ENCODE measurements at places on chromosomes 7 and 10.

DNA sequence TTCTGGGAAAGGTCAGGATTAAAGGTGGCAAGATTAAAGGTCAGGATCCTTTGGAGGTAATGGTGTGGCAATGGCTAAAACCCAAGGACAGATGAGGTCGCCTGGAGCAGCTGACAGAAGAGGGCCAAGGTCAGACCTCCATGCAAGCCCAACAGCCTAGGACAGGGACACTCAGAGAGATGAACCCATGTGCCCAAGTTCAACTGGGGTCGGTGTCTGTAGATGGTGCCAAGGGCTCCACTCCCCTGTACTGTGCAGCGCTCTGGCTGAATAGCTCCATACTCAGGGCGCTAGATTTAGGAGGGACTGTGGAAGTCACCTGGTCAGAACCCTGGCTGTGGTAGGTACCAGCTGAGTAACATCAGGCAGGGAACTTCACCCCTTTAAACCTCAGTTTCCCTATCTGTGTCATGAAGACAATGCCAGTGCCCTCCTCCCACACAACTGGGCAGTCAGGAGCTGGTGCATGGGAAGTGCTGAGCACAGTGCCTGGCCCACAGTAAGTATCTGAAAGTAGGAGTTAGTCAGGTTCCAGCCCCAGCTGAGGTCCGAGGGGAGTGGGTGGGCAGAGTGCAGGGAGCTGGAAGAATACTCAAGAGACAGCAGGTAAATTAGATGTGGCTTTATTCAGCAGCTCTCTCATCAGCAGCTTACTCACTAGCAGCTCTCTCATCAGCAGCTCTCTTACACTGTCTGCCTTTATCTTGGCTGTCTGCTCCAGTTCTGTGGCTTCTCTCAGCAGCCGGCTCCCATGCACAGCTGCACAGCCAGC lies 327.1 kb downstream of the GLRX3 start:
- DNase-seq, result no peak

DNA sequence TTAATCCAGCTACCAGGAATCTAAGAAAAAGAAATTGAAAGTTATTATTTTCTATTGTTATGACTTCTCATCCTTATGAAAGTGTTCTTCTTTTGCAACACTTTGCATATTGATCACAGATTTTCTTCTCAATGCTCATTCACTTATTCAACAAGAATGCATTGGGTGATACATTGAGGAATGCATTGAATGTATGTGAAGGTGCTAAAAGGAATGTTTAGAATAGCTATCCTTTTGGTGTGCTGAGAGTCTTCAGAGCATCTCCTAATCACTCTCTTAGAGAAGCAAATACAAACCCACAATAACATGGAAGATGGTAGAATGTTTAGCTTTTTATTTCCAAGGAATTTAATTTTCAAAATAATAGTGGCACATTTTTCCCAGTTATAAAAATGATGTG lies 122.1 kb upstream of the KMT2E start:
- no peak for DNase-seq

GRCh38 chr7:99579956-99580777 lies 17.9 kb upstream of the TMEM225B start:
- DNase-seq, result no peak

- no peak for DNase-seq
Observed at GRCh38 chr7:130387628-130388403, 7.5 kb downstream of the CPA1 start.

DNA sequence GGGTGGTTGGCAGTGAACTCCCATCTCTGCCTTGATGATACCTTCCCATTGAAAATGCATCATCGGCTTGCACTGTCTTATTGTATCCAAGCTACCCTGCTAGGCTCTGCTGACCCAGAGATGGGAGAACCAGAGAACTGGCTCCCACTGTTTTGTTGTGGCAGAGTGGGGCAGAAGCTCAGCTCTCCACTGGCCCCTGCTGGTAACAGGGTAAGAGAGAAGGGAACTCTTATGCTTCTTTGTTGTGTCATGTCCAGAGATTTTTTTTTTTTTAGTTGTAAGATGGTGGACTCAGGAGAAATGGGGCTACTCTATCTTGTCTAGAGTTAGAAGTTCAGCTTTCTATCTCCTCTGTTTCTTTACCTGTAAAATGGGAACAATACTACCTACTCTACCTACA lies 100.5 kb upstream of the SDK1 start:
- no peak for DNase-seq

DNA sequence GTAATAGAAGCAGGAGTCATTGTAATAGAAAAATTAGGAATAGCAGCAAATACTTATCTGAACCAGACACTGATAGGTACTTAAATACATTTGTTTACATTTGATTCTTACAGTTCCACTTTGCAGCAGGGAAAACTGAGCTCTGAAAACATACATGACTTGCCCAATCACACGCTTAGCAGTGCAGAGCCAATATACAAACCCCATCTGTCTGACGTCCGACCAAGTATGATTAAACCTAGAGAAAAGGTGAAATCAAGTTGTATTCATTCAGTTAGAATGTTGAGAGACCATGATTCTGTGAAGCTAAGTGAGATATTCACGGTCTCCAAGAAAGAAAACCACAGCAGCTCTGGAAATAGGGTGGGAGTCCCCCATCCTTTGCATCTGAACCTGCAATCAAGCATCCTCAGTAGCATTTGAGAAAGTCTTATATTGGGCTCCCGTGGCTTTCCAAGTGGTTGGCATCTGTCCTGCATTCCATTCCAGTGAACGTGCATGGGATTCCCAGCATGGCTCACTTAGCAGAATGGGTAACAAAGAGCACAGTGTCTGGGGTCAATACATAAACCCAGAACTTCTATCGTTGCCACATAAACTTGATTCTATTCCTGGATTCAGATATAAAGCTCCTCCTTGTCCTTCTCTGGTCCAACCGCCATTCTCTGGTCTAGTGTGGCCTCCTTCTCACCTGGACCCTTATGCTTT lies 148.7 kb upstream of the RSU1 start:
- DNase-seq, result no peak

DNA sequence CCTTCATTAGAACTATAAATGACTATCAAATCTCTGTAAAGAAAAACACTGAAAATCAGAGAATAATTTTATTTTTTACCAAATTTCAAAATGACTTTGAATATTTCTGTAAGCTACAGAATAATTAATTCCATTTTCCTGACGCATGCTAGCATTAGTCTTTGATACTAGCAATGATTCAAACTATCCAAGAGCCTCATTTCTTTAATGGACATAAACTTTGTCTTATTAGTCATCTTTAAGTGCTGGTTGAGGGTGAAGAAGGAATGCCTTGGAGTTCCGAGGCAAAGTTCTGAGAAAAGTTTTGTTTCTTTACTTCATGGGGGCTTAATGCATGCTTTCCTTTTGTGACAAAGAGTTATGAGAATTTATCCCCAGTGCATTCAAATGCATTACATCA lies 137.3 kb downstream of the AGMO start:
- no peak for DNase-seq

- no peak for DNase-seq
Observed at GRCh38 chr7:38367301-38367890, 94.0 kb upstream of the TARP start.

GRCh38 chr7:50367100-50367499 lies 62.6 kb downstream of the IKZF1 start:
- DNase-seq, result no peak

GRCh38 chr10:59006511-59007306 lies 169.7 kb upstream of the PHYHIPL start:
- no peak for DNase-seq

- no peak for DNase-seq
Observed at GRCh38 chr10:108544500-108545120, 1378.7 kb downstream of the XPNPEP1 start.

DNA sequence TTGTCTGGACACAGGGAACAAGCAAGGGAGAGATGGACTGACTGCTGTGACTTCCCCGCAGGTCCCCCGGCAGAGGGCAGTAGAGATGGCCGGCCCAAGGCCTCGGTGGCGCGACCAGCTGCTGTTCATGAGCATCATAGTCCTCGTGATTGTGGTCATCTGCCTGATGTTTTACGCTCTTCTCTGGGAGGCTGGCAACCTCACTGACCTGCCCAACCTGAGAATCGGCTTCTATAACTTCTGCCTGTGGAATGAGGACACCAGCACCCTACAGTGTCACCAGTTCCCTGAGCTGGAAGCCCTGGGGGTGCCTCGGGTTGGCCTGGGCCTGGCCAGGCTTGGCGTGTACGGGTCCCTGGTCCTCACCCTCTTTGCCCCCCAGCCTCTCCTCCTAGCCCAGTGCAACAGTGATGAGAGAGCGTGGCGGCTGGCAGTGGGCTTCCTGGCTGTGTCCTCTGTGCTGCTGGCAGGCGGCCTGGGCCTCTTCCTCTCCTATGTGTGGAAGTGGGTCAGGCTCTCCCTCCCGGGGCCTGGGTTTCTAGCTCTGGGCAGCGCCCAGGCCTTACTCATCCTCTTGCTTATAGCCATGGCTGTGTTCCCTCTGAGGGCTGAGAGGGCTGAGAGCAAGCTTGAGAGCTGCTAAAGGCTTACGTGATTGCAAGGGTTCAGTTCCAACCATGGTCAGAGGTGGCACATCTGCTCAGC lies 6.0 kb downstream of the CYREN start:
- no peak for DNase-seq

GRCh38 chr10:103476046-103476768 lies 2.8 kb downstream of the CALHM3 start:
- no peak for DNase-seq

DNA sequence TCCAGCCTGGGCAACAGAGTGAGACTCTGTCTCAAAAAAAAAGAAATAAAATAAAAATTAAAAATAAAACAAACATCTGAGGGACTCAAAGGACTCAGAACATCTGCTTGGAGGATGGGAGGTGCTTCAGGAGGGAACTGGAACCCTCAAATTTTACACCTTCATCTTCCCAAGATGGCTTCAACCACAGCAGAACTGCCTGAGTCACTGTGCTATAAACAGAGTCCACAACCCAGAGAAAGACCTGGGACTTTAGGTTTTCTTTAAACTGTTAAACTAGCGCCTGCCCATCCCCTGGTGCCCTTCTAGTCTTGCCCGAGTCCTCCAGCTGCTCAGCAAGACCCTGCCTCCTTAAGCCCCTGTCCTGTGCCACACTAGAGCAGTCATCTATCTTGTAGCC lies 40.8 kb downstream of the RGS10 start:
- no peak for DNase-seq

DNA sequence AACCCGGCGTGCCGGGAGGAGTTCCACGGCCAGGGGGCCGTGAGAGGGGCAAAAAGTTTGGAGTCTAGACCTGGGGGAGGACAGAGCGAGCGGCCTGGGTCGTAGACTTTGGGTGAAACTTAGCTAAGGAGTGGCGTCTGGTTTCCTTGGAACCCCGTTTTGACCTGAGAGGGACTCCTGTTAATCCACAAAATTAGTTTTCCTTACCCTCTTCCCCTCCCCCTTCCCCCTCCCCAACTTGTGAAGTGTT lies 574 bp downstream of the MARCHF5 start:
- no peak for DNase-seq

- DNase-seq, result no peak
Observed at GRCh38 chr7:134709197-134709596, 62.5 kb downstream of the BPGM start.

DNA sequence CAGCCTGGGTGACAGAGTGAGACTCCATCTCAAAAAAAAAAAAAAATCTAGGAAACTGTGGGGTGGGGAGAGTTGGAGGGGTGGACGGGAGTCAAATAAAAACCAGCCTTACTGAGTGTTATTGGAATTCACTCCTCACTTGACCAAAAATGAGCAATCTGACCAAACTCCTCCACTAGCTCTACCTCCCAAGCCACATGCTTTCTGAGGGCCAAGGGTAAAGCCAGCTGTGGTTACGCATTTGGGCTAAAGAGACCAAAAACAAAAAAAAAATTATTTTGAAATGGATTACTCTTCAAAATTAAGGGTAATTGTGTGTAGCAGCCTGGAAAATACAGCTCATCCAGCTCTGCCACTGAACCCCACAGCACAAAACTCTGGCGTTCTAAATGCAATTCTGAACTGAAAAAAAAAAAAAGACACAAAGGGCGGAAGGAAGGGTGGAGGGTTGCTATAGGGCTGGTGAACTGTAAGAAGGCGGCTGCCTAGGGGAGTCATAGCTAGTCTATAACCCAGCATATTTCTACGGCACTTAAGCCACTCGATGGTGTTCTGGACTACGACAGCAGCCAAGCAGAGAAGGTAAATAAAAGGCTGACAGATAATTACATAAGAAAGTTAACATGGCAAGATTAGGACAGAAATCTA lies 7.8 kb downstream of the ELMO1 start:
- DNase-seq, result no peak

- DNase-seq, result no peak
Observed at GRCh38 chr10:85319826-85320225, 991.4 kb downstream of the CCSER2 start.

- DNase-seq, result no peak
Observed at GRCh38 chr7:83547526-83547925, 101.4 kb downstream of the SEMA3E start.

- DNase-seq, result no peak
Observed at GRCh38 chr7:93717217-93717900, 142.8 kb upstream of the CALCR start.

DNA sequence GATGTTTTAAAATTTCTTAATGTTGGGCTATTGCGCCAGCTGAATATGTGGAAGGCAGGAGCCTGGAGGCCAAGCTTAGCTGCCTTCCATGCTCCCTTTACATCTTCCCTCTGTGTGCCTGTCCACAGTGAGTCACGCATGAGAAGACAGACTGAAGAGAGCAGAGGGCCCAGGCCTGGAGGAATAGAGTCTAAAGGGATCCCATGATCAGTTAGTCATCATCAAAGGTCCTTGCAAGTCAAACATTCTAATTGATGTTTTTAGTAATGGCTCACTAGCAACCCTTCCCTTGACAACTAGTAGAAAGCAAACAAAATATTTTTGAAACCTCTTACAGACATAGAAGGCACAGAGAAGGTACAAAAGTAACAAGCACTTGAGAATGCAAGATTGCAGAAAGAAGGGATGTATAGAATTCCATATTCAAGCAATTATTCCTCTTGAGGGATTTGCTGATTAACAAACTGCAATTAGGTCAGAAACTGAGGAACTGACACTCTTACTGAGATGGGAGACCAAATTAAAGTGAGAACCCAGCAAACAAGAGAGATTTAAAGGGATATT lies 30.7 kb upstream of the APBB1IP start:
- no peak for DNase-seq

GRCh38 chr7:48289656-48290055 lies 118.4 kb downstream of the ABCA13 start:
- no peak for DNase-seq

DNA sequence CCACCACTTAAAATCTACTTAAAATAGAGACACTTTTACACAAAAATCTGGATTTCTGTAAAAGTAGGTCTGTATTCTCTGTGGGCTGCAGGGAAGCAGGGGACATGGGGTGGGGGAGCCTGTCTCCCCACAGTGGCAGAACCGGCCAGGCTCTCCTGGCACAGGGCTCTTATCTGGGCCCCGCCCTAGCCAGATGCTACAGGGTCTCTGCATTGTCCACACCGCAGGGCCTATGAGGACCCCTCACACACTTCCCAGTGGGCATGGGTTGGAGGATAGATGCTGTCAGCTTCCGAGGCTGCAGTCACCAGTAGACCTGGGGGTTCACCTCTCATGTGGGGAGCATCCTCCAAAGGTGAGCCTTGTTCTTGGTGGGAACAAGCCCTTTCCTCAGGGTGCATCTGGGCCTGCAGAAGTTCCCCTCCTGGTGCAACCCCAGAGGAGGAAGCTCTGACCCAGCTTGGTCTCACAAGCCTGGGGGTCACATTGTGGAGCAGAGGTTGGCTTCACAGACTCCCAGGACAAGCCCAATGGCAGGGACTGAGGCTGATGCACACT lies 15.4 kb upstream of the MYL7 start:
- DNase-seq, result no peak
